ENCODE measurements at places on chromosomes 16 and 17.

DNA sequence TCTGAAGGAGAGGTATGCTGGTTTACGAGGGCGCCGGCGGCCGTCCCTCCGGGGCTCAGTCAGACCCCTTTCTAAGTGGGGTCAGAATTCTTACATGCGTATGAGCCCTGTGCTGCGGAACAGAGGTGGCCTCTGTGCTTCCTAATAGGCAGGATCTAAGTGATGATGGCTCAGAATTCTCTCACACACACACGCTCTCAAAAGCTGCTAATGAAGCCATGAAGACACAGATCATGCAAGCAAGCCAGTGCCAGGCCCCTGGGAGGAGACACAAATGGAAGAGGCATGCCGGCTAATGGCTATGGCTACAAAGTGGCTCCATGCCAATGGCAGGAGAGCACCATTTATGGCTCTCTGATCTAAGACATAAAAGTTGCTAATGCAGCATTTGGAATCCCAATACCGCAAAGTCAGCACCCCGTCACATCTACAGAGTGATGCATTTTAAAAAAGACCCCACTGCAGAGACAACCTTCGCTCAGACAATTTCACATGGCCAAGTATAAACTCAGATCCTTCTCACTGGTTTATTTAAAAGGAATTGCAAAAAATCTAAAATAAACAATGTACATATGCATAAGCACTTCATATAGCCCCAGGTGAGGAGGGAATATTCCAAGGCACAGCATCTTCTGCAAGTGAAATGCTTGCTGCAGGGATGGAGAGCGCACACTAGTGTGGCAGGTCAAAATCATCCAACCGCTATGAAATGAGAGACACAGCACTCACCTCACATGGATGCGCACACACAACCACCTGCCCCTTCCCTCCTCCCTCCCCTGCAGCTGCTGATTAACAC, 24.5 kb downstream of the NPLOC4 start:
- no peak for DNase-seq

GRCh38 chr16:66395806-66396555, 29.5 kb downstream of the CDH5 start:
- DNase-seq: no peak

- no peak for DNase-seq
Measured at GRCh38 chr17:76139801-76140660, 1.0 kb downstream of the FOXJ1 start.

DNA sequence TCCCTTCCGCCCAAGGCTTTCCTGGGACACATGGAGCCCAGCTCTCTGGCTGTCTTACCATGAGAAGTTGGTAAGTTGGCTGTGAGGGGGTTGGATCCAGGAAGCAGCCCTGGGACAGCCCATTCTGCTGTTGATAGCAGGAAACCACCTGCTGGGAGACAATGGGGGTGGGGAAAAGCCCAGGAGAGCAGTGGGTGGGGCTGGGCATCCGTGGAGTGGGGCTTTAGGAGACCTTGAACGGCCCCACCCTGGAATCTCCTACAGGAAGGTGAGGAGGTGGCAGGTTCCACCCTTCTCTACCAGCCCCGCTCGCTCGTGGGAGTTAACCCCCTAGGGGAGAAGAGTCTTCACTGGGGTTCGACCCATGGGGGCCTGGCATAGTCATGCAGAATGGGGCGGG, 5.8 kb downstream of the TMEM92 start:
- no peak for DNase-seq

GRCh38 chr17:58318627-58319172, 9.9 kb downstream of the TSPOAP1 start:
- DNase-seq: no peak

All from stimulated activated CD4-positive, alpha-beta T cell treated with anti-CD3 and anti-CD28 coated beads, Interleukin-2, amount 100 ng/mL, for 24 hours (primary cell).